ENCODE measurements at places on chromosomes 16 and 17.

DNA sequence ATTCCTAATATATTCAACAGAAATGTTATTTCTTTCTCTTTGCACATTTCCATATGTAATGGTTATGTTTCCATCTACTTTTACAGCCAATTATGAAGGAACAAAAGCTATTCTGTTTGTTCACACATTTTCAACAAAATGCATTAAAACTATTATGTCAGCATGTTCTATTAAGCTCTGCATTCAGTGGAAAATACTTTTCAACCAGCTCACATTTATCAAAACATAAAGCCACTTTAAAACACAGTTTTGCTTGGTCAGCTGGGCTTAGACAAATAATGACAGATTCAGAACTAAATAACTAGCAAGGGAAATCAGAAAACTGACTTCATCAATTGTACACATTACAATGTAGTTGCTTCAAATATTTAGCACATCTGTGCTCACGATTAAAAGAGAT, 6.9 kb downstream of the SALL1 start:
- DNase-seq = no peak

- no peak for DNase-seq
Measured at GRCh38 chr17:32470405-32471167, 16.2 kb upstream of the CDK5R1 start.

GRCh38 chr16:8900343-8900742, 18.2 kb downstream of the LITAFD start:
- DNase-seq = no peak

DNA sequence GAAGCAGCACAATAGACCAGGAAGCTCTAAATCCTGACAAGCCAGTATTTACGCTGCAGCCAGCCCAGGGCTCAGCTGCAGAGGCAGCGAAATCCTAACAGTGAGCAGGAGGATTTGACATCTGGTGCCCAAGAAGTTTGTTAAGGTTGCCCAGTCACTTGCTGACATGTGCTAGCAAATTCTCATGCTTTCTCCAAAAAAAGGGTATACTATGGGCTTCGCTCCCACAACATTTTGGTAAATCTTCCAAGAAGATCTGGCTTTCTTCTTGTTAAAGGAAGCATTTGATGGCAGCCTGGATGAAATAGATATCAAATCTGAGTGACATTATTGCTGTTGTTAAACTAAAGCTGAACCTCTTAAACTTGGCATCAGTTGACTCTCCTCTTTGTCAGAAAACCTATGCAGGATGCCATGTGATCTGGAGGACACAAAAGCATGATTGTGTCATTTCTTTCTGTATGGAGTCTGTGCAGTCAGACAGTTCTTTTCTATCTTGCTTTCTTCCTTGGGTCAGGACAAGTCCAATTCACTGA, 949.7 kb upstream of the RBFOX1 start:
- no peak for DNase-seq

- DNase-seq = no peak
Measured at GRCh38 chr16:57998486-57998885, 2.0 kb downstream of the ZNF319 start.

- peak; percentile 75 for DNase-seq
Measured at GRCh38 chr16:75000481-75001081, 1.8 kb downstream of the ZNRF1 start.

GRCh38 chr17:67585077-67585602, 132.6 kb upstream of the NOL11 start:
- DNase-seq = no peak

DNA sequence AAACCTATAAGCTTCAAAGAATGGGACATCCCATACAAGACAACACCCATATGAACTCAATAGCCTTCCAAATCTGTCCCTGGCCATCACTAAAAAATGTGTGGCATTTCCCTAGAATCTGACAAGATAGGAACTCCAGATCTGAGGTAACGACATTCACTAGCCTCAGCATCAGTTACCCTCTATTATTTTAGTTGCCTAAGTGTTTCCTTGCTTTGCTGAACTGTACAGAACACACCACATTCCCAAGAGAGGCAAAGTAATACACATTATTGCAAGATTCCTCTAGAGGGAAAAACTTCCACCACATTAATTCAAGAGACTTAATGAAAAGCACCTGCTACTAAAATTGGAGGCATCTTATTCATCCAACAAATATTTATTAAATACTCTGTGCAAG, 5.0 kb downstream of the LSM12 start:
- DNase-seq = no peak

DNA sequence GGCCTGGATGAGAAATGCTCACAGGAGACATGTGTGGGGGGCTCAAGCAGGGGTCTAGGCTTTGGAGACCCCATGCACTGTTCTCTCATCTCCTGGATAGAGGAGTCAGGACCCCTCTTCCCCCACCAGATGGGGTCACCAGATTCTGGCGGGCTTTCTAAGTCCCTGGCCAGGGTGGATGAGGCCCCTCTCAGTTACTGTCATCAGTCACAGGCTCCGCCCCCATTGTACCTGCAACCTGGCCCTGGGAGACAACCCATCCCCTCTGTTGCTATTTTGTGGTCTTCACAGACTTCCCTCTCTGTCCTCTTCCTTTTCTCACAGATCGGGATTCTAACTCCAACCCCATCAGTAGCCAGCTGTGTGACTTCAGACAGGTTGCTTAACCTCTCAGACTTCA, 33.5 kb upstream of the NDRG4 start:
- DNase-seq = no peak

- DNase-seq = peak; percentile 78
Measured at GRCh38 chr17:76458580-76459490, 5.9 kb upstream of the UBE2O start.

DNA sequence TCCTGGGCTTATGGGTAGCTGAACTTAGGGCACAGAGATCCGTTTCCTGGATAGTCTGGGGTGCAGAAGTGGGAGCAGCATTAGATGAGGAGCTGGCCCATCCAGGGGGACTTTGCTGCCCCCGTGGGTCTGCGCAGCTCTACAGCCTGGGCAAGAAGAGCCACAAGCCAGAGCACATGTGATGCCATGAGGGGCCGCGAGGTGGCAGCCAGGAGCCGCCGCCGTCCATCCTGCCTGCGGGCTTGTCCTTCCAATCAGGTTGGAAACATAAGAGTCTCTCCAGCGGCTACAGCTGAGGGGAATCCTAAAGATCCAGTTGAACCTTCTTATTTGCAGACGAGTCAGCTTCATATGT, 21.9 kb downstream of the C1QTNF1 start:
- peak; percentile 50 for DNase-seq

DNA sequence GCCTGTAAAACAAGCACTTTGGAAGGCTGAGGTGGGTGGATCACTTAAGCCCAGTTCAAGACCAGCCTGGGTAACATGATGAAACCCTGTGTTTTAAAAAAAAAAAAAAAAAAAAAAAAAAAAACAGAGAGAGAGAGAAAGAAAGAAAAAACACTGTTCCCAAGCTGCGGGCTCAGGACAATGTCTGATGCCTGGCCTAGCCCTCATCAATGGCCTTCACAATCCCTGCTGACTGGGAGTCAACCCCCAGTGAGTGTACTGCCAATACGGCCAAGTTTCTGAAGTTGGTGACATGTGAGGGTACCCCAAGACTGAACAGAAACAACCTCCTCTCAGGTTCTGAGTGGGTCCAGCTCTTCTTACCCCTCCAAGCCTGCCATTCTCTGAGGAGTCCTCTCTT, 116.5 kb downstream of the ZNF778 start:
- DNase-seq = no peak

Data from hematopoietic multipotent progenitor cell treated with erythropoietin and hydrocortisone succinate and interleukin-3 and kit ligand, for 17 days (in vitro differentiated cells).